ENCODE measurements at places on chromosomes 13 and 19. TPM values are rescaled to one million over a fixed set of nuclear protein-coding genes. Genes with fewer than 3 reads are reported as not detected.

DNA sequence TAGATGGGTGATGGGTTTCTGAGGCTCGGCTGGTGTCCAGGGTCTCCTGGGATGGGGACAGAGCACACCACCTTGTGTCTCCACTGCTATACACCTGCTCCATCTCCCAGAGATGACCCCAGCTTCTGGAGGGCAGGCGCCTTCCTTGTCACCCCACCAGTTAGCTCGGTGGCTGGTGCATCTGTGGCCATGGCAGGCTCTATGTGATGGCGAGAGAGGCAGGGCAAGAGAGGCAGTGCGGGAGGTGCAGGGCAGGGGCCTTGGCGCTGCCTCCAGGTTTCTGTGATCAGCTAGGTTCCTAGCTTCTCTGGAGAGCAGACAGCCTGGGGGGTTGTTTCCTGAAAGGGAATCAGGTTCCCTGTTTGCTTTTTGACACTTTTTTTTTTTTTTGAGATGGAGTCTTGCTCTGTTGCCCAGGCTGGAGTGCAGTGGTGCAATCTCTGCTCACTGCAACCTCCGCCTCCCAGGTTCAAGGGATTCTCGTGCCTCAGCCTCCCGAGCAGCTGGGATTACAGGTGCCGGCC is 69.0 kb upstream of the ZNF536 start:
- H3K4me3 ChIP-seq = no peak overlapping the region
- H3K4me1 ChIP-seq = no peaks in the 10 kb centered on the region
- no peak for DNase-seq
- no peaks in the 10 kb centered on the region for H3K36me3 ChIP-seq
- H3K27ac ChIP-seq = no peak overlapping the region
- H3K27me3 ChIP-seq = no peaks in the 10 kb centered on the region

DNA sequence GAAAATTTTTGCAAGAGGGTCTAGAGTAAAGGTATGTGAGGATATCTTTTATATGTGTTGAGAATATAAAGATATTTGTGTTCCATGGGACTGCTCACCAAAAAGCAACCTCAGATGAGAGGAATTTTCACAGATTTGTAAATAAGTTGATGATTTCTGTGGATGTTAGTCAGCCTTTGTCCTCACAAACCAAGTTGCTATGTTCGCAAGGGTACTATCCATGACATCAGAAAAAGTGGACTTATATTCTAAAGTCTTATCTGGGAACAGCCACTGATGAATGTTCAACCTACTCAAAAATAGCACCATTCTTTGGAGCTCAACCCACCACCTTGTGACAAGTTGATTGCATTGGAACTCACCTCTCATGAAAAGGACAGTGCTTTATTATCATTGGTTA is 138.6 kb downstream of the PCDH20 start:
- H3K27ac ChIP-seq = no peak overlapping the region
- H3K36me3 ChIP-seq = no peaks in the 10 kb centered on the region
- no peak for DNase-seq
- no peak overlapping the region for H3K4me3 ChIP-seq
- no peaks in the 10 kb centered on the region for H3K27me3 ChIP-seq

- H3K27ac ChIP-seq = no peak overlapping the region
- H3K27me3 ChIP-seq = no peaks in the 10 kb centered on the region
- peaks cover 5% of the 10 kb centered on the region for H3K4me1 ChIP-seq
- no peaks in the 10 kb centered on the region for H3K36me3 ChIP-seq
- H3K4me3 ChIP-seq = no peak overlapping the region
Observed at GRCh38 chr13:35552172-35552844, 75.8 kb upstream of the MAB21L1 start.

DNA sequence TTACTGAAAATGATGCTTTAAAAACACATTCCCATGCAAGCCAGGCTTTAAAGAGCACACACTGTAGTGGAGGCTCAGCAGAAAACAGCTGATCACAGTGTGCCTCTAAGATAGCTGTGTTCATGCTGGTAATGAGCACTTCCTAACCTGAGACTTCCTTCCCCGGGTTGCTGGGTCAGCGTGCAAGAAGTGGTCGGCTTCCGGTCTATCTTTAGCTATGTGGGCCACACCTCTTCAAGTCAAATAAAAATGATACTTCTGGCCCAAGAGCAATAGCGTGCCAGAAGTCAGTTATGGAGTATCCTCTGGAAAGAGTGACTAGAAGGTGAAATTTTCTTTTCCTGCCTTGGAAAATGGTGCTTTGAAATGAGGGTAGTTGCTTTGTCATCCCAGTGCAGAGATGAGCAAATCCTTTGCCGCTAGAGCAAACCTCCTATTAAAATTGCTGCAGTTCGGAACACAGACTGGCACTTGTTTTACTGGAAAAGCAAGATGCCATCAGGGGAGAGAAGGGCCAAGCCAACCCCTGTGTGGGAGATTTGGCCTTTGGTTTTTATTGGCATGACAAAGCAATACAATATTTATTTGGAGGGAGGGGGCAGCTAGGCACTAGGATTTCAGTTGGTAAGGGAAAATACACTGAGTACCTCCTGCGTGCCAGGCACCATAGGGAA is 64.2 kb downstream of the ARHGAP35 start:
- no peaks in the 10 kb centered on the region for H3K4me1 ChIP-seq
- H3K27me3 ChIP-seq = no peaks in the 10 kb centered on the region
- H3K36me3 ChIP-seq = no peaks in the 10 kb centered on the region
- DNase-seq = no peak
- H3K27ac ChIP-seq = no peak overlapping the region
- no peak overlapping the region for H3K4me3 ChIP-seq

GRCh38 chr19:33771384-33772101 is 25.1 kb upstream of the KCTD15 start:
- H3K4me3 ChIP-seq = no peak overlapping the region
- H3K4me1 ChIP-seq = no peaks in the 10 kb centered on the region
- H3K36me3 ChIP-seq = no peaks in the 10 kb centered on the region
- no peaks in the 10 kb centered on the region for H3K27me3 ChIP-seq
- no peak overlapping the region for H3K27ac ChIP-seq

The PGLYRP1 gene
- not detected for total RNA-seq
